Adrenal gland (tissue), 19 donors: ENCODE measurements at places on chromosomes 1 and 21. TPM values are rescaled to one million over a fixed set of nuclear protein-coding genes. Genes with fewer than 3 reads are reported as not detected.

MX2 gene
- total RNA-seq: 6.5 TPM

MAP10 gene
- total RNA-seq: 2.6 TPM

CLCA4 gene
- total RNA-seq: not detected

METTL13 gene
- total RNA-seq: 27.2 TPM

CNIH4 gene
- total RNA-seq: 43.0 TPM

DNA sequence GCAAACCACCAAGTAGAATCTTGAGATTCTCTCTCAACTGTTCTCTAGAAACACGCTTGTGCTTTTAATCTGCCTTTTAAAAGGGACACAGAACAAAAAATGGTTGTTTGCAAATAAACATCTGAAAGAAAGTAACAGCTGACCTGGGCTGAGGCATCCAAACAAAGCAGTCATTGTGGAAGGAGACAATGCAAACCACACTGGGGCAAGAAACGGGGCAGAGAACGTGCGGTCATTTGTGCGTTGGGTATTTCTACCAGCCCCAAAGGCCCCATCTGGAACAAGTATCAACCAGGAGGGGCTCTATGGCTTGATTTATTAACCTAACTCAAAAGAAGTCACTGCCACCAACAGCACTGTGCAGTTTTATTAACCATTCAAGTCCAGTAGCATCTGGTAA, 6.0 kb downstream of the STMN1 start:
- DNase-seq: no peak

GRCh38 chr1:33004613-33005012, 32.1 kb downstream of the AK2 start:
- DNase-seq: no peak

DNA sequence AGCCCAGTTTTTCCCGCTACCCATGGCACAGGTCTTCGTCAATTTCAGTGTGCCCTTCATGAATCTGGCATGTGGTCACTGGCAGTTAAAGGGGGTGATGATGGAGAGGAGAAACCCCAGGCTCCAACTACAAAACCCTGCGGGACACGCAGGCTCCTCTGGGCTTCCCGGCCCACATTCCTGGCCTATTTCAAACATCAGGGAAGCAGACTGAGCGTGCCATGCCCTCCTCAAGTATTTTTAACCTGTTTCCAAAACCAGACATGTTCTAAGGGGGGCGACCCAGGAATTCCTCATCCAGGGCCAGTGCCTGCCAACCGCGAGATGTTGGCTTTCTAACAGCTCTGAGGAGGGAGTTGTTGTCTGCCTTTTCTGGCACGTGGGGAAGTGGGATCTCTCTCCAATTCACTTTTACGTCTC, 85.1 kb downstream of the CAPZB start:
- DNase-seq: no peak

DNA sequence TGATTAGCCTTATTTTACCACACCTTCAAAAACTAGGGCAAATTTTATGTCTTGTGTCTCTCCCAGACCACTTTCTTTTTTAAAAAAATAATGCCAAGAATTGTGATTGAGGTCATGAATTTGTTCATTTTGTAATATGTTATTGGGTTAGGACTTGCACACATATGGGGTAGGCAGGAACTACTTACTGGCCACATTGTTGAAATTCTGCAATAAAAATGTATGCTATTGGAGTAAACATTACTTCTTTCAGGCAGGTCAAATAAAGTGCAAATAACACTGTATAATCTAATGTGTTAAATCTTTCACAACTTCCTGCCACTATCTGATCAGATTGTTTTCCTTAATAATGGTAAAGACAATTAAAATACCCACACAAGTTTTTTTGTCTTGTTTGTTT, 166.6 kb upstream of the COL11A1 start:
- DNase-seq: no peak

DNA sequence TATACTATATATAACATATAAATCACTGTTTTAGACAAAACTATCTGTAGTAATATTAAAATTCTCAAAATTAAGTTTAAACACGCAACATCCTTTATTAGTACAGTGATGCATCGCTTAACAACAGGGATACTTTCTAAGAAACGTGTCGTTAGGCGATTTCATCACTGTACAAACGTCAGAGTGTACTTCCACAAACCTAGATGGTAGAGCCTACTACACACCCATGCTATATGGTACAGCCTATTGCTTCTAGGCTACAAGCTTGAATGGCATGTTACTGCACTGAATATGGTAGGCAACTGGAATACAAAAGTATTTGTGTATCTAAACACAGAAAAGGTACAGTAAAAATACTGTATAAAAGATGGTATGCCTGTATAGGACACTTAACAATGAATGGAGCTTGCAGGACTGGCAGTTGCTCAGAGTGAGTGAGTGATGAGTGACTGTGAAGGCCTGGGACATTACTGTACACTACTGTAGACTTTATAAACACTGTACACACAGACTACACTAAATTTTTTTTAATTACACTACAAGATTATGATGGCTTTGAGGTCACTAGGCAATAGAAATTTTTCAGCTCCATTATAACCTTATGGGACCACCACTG, 10.5 kb downstream of the FOXJ3 start:
- DNase-seq: no peak

DNA sequence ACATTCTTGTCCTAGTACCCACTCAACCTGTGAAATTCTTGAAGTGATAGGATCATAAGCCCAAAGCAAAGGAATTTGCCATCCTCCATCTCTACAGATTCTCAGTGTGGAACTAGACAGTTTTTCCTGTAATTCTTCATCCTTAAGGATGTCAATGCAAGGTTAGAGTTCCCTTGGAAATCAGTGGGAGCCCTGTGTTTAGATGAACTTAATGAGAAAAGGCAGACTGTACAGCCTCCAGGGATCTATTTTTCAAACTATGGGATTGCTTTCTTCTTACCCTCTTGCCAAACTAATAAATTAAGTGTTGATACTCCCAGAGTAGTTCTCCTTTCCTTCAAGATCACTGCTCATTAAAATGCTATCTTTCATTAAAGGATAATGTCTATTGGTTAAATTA, 78.1 kb upstream of the OLFM3 start:
- no peak for DNase-seq

DNA sequence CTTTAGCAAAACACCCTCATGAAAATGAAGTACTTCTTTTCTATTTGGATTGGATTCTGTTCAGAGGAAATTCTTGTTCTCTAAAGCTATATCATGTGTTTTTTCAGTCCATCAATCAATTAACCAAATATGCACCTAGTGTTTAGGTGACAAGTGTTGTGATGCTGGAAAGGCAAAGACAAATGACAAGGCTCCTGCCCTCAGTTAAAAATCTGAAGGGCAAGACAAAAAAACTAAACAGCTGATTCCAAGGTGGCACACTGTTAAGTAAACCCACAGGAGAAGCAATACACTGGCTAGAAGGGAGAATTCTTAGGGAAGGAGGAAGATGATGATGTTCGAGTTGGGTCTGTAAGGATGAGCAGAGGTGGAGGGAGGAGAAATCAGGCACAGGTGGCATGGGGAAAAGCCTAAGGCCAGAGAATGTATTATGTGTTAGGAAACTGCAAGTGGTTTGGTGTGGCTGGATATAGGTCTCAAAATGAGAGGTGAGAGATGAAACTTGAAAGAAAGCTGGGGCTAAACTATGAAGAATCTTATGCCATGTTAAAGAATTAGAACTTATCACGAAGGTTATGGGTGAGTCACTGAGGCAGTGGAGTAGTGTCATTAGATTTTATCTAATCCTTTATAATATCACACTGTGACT, 51.8 kb upstream of the GFI1 start:
- no peak for DNase-seq

GRCh38 chr1:107277022-107277421, 136.2 kb downstream of the NTNG1 start:
- DNase-seq: peak; percentile 15

- peak; percentile 49 for DNase-seq
Measured at GRCh38 chr1:184836934-184837895, 82.6 kb upstream of the EDEM3 start.

DNA sequence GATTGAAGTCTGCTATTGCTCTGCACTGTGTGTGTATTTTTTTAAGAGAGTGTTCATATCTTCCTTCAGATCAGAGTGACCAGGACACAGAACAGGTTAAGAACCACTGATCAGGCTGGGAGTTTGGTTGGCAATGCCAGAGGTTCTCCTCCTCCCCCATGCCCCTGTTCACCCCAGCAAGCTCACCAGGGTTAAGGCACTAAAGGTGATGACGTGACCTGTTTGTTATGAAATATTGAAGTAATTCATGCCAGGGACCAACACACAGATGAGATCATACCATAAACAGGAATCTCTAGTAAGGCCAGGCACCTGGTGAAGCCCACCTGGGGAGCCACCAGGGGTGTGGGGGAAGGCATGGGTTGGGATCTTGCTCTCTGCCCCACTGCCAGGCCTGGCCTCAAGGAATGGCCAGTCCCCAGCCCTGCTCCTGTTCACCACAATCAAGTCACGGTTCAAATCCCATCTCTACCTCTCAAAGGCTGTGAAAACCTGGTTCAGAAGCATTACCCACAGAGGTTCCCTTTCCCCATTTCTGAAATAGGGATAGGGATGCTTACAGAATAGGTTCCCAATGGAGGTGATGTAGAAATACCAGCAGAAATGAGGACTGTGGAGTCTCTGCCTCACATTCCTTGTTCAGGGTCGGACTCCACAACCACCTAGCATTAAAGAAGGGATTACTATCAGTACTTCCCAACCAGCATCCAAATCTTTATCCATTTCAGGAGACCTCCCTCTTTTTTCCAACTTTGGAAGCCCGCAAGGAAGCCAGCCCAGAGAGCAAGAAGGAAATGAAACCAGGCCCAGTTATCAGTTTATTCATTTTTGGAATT, 2.4 kb downstream of the ID3 start:
- no peak for DNase-seq

DNA sequence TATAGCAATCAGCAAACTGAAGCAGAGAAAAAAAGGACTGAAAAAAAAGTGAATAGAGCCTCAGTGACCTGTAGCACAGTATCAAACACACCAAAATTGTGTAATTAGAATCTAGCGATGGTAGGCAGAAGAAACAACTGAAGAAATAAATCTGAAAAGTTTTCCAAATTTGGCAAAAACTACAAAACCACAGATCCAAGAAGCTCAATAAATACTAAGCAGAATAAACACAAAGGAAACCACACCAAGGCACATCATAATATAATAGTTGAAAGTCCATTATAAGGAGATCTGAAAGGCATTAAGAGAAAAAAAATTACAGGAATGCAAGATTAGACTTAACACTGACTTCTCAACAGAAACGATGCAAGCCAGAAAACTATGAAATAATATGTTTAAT, 7.1 kb upstream of the IL12RB2 start:
- DNase-seq: no peak

DNA sequence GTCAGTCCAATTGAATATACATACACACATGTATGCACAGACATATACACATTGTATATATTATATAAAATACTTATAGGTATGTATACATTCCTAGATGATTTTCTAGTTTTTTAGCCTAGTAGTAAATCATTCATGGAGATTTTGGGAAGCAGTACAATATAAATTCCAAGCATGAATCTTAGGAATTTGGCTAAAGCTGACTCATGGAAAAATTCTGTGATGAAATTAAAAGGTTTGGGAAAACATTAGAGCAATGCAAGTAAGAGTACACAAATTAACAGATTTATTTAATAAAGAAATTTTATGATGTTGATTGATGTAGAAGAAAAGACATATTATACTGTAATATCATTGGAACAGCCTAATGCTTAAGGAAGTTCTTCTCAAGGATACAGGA, 43.7 kb upstream of the PTGFR start:
- no peak for DNase-seq

GRCh38 chr21:35932232-35932911, 128.0 kb downstream of the SETD4 start:
- DNase-seq: peak; percentile 31

DNA sequence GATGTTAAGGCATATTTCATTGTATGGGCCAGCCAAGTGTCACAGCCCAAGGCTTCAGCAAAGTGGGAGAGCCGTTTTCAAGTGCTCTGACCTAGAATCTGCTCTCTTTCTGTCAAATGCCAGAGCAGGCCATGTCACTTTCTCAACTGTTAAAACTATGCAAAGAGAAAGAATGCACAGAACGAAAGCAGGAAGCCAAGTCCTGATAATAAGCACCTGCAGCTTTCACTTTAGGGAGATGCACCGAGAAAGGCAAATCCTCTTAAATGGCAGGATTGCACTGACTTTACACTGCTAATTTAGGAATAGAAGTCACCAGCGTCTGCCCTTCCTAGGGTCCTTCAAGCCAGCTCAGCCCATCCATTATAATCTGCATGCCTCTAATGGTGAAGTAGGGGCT, 49.2 kb upstream of the NTPCR start:
- no peak for DNase-seq

- no peak for DNase-seq
Measured at GRCh38 chr1:167542109-167543032, 11.2 kb downstream of the CREG1 start.

DNA sequence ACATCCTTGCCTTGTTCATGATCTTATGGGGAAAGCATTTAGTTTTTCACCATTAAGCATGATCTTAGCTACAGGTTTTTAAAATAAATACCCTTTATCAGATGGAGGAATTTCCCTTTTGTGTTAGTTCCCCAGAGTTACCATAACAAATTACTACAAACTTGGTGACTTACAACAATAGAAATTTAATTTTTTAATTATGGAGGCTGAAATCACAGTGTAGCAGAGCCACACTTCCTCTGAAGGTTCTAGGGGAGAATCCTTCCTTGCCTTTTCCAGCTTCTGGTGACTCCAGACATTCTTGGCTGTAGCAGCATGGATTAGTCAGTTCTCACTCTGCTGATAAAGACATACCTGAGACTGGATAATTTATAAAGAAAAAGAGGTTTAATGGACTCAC, 18.5 kb downstream of the MIGA1 start:
- no peak for DNase-seq

DNA sequence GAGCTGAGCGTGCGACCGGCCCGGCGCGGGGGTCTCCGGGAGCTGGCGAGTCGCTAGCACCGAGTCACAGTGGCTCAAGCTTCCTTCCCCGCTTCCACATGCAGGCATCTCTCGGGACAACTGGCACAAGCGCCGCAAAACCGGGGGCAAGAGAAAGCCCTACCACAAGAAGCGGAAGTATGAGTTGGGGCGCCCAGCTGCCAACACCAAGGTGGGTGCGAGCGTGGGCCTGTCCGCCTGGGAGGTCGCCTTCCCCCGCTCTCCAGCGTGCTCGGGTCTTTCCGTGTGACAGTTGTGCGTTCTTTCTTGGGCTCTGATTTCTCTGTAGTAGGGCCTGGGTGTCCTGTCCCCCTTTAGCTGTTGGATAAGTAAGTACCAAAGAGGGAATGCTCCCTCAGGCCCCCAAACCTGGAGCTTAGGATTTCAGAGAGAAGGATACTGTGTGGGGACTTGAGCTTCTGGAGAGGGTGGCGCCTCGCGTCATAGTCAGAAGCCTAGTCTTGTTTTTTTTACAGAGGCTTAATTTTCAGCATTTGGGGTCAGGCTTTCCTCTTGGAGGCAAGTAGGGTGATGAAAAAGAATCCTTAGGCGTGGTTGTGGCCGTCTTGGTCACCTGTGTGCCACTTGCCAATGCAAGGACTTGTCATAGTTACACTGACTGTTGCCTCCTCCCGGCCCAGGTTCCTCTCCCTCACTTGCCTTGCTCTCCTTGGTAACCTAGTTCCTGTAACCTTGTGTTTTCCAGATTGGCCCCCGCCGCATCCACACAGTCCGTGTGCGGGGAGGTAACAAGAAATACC, 790 bp downstream of the RPS8 start:
- peak; percentile 62 for DNase-seq
